ENCODE measurements at places on chromosomes 3 and 15.

DNA sequence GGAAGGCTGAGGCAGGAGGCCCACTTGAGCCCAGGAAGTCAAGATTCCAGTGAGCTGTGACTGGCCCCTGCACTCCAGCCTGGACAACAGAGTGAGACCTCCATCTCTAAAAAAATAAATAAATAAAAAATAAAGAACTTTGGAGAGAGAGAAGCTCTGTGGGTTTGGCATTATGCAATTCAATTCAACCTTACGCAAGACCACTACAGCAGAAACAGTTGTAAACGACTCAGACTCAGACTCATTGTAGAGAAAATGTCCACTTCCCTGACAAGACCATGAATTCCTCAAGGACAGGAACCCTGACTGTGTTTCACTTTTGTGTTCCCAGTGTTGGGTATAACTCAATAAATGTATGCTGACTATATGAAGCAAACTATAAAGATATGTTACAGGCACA, 90.3 kb upstream of the C3orf80 start:
- no peak for DNase-seq

- no peak for DNase-seq
These were observed 105.5 kb downstream of the PLD1 start for GRCh38 chr3:171704814-171705213.

- no peak for DNase-seq
These were observed 14.1 kb downstream of the LACTB start for GRCh38 chr15:63135804-63136203.

DNA sequence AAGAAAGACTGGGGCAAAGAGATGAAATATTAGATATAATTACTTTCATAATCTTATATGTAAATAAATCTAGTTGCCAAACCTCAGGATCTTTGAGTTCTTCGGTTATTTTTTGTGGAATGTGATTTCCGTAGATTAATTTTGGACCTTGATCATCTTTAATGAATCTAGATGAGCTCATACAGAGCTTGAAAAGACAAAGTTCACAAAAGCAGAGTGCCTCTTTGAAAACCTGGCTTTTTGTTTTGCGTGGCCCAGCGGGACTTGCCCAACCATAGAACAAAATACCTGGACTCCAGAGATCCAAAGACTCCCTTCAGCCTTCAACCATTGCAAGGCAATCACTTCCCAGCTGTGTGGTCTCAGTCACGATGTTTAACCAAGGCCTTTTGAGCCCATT, 54.8 kb upstream of the CHST2 start:
- no peak for DNase-seq

DNA sequence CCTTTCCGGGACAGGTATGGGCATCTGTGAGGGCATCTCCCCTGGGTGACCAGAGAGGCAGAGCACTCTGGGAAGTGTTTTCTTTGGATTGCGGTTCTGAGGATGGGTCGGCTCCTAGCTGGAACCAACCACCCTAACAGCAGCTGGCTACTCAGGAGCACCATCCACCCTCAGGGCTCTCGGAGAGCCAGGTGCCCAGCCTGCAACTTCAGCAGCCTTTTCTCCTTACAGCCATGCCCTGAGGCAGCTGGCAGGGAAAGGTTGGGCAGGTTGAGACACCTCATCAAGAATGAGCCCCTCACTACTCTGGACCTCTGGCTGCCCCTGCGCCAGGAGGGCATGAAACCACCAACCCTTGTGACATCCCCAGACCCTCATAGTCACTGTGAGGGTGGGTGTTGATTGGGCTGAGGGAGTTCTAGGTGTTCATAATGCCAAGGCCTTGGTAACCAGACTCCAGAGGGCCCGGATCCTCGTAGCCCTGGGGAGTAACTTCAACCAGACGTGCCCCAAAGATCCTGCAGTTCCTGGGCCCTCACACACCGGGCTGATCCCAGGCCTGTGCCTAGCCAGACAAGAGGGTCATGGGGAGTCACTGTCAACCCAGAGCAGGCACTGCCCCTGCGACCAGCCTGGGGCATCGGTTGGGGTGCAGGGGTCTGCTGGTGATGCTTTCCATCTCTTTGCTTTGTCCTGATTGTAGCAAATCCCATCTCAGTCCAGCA, 114.4 kb upstream of the ABHD17C start:
- DNase-seq: no peak

GRCh38 chr3:5221701-5222100, 34.2 kb downstream of the EDEM1 start:
- no peak for DNase-seq

DNA sequence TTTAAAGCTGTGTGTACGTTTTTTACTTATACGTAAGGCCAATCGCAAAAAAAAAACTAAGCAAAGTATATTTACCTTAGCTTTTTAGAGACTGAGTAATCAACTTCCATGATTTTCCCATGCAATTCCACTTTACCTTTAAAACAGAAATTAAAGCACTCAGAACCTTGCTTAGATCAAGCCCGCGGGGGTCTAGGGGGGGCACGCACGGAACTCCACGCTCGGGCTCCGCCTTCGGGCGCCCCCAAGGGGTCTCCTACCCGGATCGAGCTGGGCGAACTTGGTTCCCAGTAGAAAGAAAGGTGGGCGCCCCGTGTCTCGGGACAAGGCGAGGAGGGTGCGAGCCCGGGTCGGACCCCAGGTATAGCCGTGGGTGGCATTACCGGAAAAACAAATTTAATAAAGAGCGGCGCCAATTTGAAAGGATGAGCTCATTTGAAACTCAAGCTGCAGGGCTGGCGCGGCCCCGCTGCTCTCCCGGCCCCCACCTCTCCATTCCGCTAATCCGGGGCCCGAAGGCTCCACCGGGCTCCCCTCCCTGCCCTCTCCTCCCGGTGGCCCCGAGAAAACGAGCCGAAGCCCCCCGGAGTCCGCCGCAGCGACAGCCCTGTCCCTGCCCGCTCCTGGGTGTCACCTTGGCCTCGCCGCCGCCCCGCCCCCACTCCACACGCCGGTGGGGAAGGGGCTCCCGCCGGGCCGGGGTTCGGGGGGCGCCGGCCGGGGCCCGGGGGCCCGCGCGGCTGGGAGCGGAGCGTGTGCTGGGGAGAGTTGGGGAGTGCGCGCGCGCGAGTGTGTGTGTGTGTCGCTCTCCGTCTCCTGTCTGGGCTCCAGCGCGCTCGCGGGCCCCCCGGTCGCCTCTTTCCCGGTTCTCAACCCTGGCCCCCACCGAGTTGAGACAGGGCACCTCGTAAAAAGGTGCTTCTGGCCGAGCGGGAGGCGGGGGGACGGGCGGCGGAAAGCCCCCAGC, 1.5 kb downstream of the IGF2BP2 start:
- DNase-seq: no peak
